Prostate gland (tissue), 2 donors: ENCODE measurements at places on chromosomes 6 and 20. TPM values are rescaled to one million over a fixed set of nuclear protein-coding genes. Genes with fewer than 3 reads are reported as not detected.

DNA sequence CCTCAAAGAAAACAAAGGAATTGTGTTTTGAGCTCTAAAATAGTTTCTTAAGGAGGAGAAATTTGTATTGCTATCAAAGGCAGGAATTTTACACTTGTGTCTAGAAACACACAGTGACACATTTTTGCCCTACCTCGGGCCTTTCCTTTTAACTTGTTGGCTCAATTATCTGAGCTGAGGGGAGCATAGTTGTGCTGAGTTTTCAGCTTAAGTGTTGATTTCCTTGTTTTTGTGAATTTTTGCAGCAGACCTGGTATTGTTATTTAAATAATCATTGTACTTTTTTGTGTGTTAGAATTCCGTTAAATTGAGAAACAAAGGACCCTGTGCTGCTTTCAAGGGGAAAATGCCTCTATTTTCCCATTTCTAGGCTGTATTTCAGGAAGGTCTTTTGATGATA lies 249.7 kb downstream of the CD83 start:
- H3K27me3 ChIP-seq: no peaks in the 10 kb centered on the region
- no peaks in the 10 kb centered on the region for H3K36me3 ChIP-seq
- H3K4me1 ChIP-seq: no peaks in the 10 kb centered on the region
- no peak overlapping the region for H3K4me3 ChIP-seq
- H3K27ac ChIP-seq: no peak overlapping the region

- no peaks in the 10 kb centered on the region for H3K36me3 ChIP-seq
- no peak overlapping the region for H3K4me3 ChIP-seq
- DNase-seq: no peak
- no peaks in the 10 kb centered on the region for H3K27me3 ChIP-seq
- no peak overlapping the region for H3K27ac ChIP-seq
Observed at GRCh38 chr6:12791371-12791770, 74.8 kb downstream of the PHACTR1 start.

DNA sequence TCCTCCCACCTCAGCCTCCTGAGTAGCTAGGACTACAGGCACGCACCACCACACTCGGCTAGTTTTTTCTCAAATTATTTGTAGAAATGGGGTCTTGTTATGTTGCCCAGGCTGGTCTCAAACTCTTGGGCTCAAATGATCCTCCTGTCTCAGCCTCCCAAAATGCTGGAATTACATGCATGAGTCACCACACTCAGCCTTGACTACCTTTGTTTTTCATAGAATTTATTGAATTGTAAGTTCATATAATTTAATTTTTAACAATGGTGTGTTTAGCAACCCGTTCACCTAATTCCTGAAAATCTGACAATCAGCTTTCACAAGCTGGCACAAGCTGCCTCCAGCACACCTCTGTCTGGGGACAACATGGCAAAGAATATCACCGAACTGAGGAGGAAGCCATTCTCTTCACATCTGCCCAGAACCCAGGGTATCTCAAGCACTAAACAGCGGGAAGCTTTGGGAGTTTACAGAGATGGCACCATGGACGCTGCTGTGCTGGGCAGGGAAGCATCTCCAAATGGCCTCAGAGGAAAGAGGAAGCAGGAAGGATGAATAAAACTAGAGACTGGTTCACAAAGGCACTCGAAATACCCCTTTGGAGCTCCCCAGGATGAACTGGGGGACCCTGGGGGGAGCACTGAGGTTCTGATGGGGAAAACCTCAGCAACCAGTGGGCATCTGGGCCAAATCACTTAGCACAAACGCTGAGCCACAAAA lies 2.9 kb downstream of the RIPOR3 start:
- no peaks in the 10 kb centered on the region for H3K27me3 ChIP-seq
- H3K4me3 ChIP-seq: no peak overlapping the region
- no peak for DNase-seq
- no peaks in the 10 kb centered on the region for H3K4me1 ChIP-seq
- H3K36me3 ChIP-seq: no peaks in the 10 kb centered on the region

- no peaks in the 10 kb centered on the region for H3K4me1 ChIP-seq
- no peak overlapping the region for H3K27ac ChIP-seq
- no peak overlapping the region for H3K4me3 ChIP-seq
- DNase-seq: no peak
Observed at GRCh38 chr6:124655866-124656265, 306.4 kb upstream of the RNF217 start.

DNA sequence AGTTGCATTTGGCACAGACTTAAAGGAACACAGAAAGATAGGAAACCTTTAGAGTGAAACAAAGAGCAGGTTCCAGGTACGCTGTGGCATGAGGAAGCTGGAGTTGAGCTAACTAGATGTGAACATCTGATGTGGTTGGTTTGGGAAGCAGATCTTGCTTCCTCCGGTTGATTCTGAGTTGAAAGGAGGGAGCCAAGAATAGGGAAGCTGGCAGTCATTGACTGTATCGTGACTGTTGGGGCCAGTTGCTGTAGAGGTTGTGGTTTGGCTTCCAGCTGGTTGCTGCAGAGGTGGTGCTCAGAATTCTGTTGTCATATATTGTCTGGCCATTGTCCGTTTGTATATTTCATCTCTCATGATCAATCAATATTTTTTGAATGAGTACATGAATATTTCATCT lies 325.9 kb downstream of the PLCB1 start:
- H3K4me1 ChIP-seq: no peaks in the 10 kb centered on the region
- H3K27ac ChIP-seq: no peak overlapping the region
- H3K36me3 ChIP-seq: no peaks in the 10 kb centered on the region
- H3K27me3 ChIP-seq: no peaks in the 10 kb centered on the region
- H3K4me3 ChIP-seq: no peak overlapping the region

DNA sequence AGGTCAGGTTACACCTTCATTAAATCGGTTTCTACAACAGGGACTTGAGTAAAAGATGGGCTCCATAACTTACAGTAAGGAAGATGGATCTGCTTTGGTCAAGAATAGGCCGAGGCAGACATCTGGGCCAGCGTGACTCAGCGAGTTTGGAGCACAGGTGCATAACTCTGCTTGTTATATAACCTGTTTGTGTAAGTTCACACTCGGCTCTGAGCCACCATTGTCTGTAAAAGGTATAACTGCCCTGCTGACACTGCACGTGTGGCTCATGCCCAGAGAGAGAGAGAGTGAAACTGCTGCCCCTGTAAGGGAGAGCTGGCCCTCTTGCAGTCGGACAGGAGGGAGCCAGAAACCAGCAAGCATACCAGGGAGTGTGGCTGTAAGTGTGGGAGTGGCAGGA lies 737.9 kb upstream of the SLC35B3 start:
- no peaks in the 10 kb centered on the region for H3K27me3 ChIP-seq
- no peak for DNase-seq
- H3K36me3 ChIP-seq: no peaks in the 10 kb centered on the region
- H3K4me3 ChIP-seq: no peak overlapping the region

DNA sequence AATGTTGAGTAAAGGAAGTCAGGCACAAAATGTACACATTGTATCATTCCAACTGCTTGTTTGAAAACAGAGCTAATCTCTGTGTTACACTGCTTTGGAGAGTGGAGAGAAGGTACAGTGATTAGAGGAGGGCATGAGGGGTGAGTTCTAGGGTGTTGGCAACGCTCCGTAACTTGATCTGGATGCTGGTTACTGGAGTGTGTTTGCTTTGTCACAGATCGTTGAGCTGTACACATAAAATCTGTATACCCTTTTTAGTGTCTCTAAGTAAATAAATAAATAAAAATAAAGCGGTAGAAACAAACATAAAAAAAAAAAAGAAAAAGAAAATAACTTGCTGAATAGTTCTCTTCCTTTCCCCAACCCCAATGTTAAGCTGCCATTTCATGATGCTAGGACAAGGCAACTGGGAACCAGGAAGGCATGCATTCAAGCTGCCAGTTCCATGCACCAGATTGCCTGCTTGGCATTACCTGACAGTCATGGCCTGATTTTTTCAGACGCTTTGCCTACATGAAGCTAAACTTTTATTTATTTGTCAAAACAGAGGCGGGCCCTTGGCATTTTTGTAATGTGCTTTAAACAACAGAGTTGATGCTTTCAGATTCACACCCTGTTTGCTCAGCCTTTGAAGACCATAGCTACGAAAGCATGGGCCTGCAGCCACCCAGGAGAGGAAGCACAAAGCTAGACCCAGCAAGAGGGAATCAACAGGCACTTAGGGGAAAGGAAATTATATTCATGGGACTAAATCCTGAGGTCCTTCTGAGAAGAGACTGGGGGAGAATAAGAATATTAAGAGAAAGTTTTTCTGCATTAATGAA lies 21.2 kb downstream of the TNFRSF21 start:
- no peak for DNase-seq
- no peaks in the 10 kb centered on the region for H3K4me1 ChIP-seq
- no peak overlapping the region for H3K4me3 ChIP-seq
- H3K27ac ChIP-seq: no peak overlapping the region

DNA sequence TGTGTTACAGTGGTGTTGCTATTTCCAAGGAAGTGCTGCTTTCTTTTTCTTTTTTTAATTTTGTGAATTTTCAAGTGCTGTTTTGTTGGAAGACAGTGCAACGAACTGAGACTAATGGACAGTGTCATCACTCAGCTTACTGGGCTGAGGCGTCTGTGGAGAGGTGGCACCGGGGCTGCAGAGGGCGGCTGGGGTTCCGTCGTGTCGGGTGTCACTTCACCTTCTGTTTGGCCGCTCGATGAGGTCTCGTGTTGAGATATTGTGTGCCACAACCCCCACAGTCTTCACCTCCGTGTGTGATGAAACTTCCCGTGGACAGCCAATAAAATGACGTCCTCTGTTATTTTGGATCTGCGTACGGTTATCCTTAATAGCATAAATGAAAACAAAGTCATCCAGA lies 149.4 kb upstream of the SNX9 start:
- H3K4me1 ChIP-seq: no peaks in the 10 kb centered on the region
- no peak for DNase-seq
- H3K27ac ChIP-seq: no peak overlapping the region
- no peaks in the 10 kb centered on the region for H3K36me3 ChIP-seq
- H3K27me3 ChIP-seq: no peaks in the 10 kb centered on the region

DNA sequence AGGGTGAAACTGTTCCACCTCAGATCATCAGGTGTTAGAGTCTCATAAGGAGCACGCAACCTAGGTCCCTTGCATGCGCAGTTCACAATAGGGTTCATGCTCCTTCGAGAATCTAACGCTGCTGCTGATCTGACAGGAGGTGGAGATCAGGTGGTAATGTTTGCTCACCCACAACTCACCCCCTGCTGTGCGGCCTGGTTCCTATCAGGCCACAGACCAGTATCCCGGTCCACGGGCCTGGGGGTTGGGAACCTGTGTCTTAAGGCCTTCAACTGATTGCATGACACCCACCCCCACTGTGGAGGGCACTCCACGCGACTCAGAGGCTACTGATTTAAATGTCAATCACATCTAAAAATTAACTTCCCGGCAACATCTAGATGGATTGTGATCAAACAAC lies 411.2 kb upstream of the SULF2 start:
- no peaks in the 10 kb centered on the region for H3K27me3 ChIP-seq
- no peaks in the 10 kb centered on the region for H3K4me1 ChIP-seq
- no peak overlapping the region for H3K27ac ChIP-seq
- no peak overlapping the region for H3K4me3 ChIP-seq
- no peak for DNase-seq
- no peaks in the 10 kb centered on the region for H3K36me3 ChIP-seq

DNA sequence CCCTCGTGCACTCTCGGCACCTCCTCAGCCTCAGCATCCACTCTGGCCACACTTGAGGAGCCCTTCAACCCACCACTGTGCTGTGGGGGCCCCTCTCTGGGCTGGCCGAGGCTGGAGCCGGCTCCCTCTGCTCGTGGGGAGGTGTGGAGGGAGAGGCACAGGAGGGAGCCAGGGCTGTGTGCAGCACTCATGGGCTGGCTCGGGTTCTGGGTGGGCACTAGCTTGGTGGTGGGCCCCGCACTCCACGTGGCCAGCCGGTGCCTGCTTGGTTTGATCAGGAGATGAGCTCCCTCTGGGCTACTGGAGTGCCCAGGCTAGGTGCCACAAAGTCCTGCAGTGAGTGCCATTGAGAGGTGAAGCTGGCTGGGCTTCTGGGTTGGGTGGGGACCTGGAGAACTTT lies 949.4 kb upstream of the GJE1 start:
- no peak overlapping the region for H3K27ac ChIP-seq
- no peaks in the 10 kb centered on the region for H3K4me1 ChIP-seq
- no peaks in the 10 kb centered on the region for H3K36me3 ChIP-seq
- H3K27me3 ChIP-seq: no peaks in the 10 kb centered on the region

GRCh38 chr6:145155411-145155810 lies 579.9 kb downstream of the EPM2A start:
- no peak overlapping the region for H3K4me3 ChIP-seq
- no peak for DNase-seq
- no peaks in the 10 kb centered on the region for H3K36me3 ChIP-seq
- no peak overlapping the region for H3K27ac ChIP-seq

DNA sequence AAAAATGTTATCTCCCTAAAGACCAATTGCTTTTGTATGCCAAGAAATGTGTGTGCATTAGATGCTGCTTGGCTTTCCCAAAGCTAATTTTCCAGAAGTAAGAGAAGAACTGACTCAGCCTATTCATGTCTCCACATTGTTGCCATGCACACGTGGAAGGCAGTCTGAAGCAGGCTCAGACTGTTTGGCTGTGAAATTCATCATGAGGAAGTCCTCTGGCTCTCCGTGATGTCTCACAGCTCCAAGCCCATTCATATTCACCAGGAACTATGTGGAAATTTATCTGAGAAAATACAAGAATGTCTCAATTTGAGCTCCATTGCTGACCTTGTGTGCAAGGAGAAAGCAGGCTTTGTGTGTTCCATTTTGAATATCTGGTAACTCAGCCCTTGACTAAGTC lies 1022.2 kb upstream of the GJE1 start:
- H3K27ac ChIP-seq: no peak overlapping the region
- no peaks in the 10 kb centered on the region for H3K27me3 ChIP-seq
- no peaks in the 10 kb centered on the region for H3K36me3 ChIP-seq
- H3K4me3 ChIP-seq: no peak overlapping the region
- no peaks in the 10 kb centered on the region for H3K4me1 ChIP-seq

- H3K4me3 ChIP-seq: no peak overlapping the region
- H3K36me3 ChIP-seq: no peaks in the 10 kb centered on the region
- no peak for DNase-seq
- no peaks in the 10 kb centered on the region for H3K27me3 ChIP-seq
Observed at GRCh38 chr6:144723431-144723830, 438.3 kb downstream of the UTRN start.

DNA sequence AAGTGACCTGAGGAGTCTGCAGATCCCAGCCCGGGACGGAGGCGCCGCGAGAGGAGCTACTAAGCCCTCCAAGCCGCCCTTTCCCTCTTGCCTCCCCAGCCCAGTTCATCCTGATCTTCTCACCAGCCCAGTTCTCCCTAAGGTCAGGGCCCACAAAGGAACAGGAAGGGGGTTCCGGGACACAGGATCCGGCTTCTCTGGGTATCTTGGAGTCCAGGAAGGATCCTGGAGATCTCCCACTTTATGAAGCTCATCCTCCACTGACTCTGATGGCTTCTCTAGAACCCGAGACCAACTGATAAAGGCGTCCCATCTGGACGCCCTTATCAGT lies 36.9 kb upstream of the HLA-C start:
- H3K4me3 ChIP-seq: peak overlapping the region; percentile 31
- H3K36me3 ChIP-seq: no peaks in the 10 kb centered on the region
- H3K27me3 ChIP-seq: no peaks in the 10 kb centered on the region
- H3K4me1 ChIP-seq: no peaks in the 10 kb centered on the region

Gene PSMB9
- total RNA-seq: 22.4 TPM

Gene CST3
- total RNA-seq: 3,384 TPM

Gene SLCO4A1
- 12.3 TPM for total RNA-seq

Gene ITPA
- 48.0 TPM for total RNA-seq

Gene KCNQ5
- 4.1 TPM for total RNA-seq

Gene MUC21
- not detected for total RNA-seq

Gene ALDH8A1
- not detected for total RNA-seq

Gene EBF4
- 58.8 TPM for total RNA-seq
